ENCODE measurements at places on chromosomes 4 and X.

DNA sequence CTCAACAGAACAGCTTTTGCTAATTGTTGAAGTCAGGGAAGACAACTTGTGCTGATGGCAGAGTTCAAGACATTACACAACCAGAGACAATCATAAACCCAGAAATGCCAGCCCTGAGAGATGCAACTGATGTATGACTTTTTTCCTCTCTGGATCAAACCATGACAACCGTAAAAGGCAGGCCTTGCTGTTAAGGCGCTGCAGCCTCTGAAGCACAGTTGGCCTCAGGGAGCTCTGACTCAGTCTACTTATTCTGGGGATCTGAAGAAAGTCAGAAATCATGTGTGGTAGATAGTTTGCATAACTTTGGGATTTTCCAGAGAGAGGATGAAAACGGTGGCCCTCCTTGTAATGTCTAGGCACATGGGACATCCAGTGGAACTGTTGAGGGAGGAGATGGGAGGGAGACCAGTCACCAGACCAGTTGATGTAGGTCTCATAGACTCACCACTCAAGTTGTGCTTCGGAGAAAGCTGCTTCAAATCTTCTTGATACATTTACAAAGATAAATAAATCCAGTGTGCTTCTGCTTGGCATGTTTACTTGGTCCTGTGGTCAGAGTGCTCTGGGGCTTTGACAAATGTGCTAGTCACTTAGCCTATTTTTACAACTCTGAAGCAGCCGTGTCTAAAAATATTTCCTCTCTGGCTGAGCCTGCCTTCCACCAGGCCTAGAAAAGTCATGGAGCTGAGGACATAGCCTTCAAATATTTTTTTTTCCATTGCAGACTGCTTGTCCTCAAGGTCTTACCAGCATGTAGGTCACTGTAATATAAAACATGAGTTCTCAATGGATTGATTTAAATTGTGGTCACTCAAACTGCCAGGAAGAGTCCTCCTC lies 7.5 kb downstream of the HADH start:
- DNase-seq, result no peak

- no peak for DNase-seq
Measured at GRCh38 chr4:184250795-184251669, 33.4 kb upstream of the ENPP6 start.

DNA sequence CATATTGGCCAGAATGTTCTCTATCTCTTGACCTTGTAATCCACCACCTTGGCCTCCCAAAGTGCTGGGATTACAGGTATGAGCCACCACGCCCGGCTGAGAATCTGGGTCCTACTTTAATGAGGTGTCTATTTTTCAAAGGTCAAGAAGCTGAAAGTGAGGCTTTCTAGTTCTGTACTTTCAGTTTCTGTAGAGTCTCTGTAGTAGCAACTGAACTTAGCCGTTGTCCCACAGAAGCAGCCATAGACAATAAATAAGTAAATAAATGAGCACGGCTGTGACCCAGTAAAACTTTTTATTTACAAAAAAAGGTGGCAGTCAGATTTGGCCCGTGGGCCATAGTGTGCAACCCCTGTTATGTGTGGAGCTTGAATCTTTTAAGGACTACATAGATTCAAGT lies 92.0 kb downstream of the FNIP2 start:
- no peak for DNase-seq

- DNase-seq, result no peak
Measured at GRCh38 chrX:144801786-144802185, 445.5 kb upstream of the SPANXN1 start.

DNA sequence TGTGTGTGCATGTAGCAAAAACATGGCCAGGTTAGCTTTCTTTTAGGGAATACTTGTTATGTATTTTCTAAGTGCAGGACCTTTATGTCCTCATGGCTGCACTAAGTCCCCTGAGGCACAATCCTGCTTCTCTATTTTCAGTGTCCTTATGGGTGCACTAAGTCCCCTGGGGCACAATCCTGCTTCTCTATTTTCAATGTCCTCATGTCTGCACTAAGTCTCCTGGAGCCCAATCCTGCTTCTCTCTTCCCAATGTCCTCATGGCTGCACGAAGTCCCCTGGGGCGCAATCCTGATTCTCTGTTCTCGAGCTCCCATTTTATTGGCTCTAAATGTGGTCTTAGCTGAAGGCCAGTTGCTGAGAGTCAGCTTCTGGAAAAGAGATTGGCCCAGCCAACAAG lies 49.7 kb upstream of the GPRIN3 start:
- DNase-seq, result no peak

GRCh38 chr4:85152480-85152879 lies 186.0 kb upstream of the WDFY3 start:
- DNase-seq, result no peak

- no peak for DNase-seq
Measured at GRCh38 chrX:7943600-7944245, 16.5 kb upstream of the PNPLA4 start.

- DNase-seq, result no peak
Measured at GRCh38 chrX:64192673-64193072, 12.8 kb downstream of the AMER1 start.

GRCh38 chrX:52341493-52341892 lies 27.3 kb upstream of the XAGE2 start:
- DNase-seq, result no peak

DNA sequence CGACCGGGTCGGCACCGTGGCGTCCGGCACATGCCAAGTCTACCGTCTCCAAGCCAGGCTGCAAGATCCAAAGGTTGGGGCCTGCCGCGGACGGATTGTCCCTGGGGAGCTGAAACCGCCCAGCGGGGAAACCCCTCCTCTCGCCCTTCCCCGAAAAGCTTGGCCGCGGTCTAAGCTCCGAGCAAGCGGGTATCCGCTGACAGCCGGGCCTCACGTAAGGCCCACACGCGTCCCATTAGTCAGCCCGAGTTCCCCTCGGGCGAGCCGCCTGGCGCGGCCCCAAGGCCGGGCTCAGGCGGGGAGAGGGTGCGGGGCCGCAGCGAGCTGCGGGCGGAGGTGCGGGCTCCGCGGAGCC lies 6.8 kb upstream of the BCOR start:
- DNase-seq, result peak; percentile 83
